ENCODE measurements at places on chromosomes 7 and 10.

- no peak for DNase-seq
Measured at GRCh38 chr10:110806335-110806734, 65.4 kb upstream of the PDCD4 start.

DNA sequence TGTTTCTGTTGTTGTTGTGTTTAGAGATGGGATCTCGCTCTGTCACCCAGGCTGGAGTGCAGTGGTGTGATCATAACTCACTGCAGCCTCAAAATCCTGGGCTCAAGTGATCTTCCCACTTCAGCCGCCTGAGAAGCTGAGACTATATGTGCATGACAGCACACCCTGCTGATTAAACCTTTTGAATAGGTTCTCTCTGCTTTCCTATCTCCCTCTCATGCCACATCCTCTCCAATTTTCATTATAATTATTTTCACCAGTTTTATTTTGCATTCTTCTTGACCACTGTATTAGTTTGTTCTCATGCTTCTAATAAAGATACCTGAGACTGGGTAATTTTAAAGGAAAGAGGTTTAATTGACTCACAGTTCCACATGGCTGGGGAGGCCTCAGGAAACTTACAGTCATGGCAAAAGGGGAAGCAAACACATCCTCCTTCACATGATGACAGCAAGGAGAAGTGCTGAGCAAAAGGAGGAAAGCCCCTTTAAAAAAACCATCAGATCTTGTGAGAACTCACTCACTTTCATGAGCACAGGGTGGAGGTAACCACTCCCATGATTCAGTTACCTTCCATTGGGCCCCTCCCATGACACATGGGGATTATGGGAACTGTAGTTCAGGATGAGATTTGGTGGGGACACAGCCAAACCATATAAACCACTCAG is 12.9 kb downstream of the AGK start:
- peak; percentile 10 for DNase-seq

GRCh38 chr10:61960396-61961120 is 59.1 kb downstream of the ARID5B start:
- no peak for DNase-seq

GRCh38 chr10:12579954-12580858 is 230.9 kb downstream of the CAMK1D start:
- DNase-seq = no peak

DNA sequence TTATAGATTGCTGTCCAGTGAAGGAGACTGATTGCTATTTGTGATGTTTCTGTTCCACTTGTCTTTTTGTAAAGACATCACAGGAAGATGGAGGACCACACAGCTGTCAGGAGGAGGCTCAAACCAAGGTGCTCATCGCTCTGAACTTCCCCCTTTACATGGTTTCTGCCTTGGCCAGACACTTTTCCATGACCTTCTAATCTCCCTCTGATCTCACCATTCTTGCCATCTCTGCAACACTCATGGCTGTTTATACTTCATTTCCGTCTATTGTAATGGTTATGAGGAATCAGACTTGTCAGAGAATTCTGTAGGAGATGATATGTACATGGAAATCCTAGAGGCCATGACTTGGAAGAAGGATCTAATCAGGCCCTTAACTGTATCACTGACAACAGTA is 1.7 kb upstream of the TAS2R5 start:
- DNase-seq = no peak

DNA sequence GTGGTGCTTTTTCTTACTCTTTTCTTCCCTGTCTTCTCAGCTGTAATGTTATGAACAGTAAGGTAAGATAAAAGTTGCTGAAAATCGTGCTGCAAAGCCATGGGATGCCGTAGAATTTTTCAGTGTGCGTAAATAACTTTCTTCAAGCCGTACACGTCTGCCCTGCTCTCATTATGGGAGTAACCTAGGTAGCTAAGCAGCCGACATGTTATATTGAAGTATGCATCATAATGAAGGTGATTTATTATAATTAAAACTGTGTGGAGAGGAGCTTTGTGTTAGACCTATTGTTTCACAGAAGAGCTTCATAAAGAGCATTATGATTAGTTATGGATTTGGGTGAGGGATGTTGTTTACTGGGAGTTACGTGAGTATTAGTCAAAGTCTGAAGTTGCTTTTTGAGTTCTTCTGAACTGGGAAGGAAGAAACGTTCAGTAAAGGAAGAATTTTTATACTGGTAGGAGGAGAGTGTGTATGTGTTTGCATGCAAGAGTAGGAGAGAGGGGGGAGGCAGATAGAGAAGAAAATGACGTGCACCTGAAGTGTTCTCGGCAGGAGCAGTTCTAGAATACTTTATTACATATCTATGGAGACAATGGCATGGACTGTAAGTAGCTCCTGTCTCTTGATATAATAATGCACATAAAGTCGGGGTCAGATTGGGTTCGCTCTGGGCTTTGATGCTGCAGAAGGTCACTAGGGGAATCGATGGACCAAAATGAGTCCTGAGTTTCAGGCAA is 56.3 kb downstream of the POU6F2 start:
- no peak for DNase-seq

- no peak for DNase-seq
Measured at GRCh38 chr7:13282377-13282980, 595.0 kb downstream of the ARL4A start.

GRCh38 chr10:102554531-102554930 is 50.8 kb downstream of the SUFU start:
- no peak for DNase-seq

GRCh38 chr10:121241337-121241736 is 356.9 kb downstream of the FGFR2 start:
- no peak for DNase-seq

DNA sequence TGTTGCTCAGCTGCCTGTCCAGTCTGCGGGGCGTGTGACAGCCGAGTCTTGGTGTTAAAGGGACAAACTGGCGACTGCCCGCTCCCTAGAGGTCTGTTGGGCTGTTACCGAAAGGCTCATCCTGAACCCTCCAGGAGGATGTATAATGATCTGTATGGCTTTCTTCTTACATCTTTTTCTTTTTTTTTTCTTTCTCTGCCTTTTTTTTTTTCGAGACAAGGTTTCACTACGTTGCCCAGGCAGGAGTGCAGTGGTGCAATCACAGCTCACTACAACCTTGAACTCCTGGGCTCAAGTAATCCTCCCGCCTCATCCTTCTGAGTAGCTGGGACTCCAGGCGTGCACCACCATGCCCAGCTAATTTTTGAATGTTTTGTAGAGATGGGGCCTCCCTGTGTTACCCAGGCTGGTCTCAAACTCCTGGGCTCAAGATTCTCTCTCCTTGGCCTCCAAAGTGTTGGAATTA is 857 bp downstream of the INTS15 start:
- no peak for DNase-seq

- no peak for DNase-seq
Measured at GRCh38 chr7:22356010-22356691, 803 bp downstream of the RAPGEF5 start.

DNA sequence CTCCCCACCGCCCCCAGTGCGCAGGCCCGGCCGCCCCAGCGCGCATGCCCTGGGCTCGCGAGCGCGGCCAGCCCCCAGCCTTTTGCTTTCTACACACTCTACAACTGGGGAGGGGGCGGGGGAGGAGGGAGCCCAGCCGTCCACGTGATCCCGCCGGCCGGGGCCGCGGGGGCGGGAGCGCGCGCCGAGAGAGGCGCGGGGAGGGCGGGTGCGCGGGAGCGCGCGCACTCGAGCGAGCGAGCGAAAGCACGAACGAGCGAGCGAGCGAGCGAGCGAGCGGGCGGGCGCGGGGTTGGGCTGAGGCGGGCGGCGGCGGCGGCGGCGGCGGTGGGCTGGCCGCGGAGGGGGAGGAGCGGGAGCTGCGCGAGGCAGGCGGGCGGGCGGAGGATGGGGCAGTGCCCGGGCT is at the start of gene AUTS2:
Gene AUTS2 (plus strand): TSS at position 395 of the 406 bp plus-strand sequence. CDS start 1,179 bp downstream, outside the sequence.
- DNase-seq = peak; percentile 78

GRCh38 chr10:133170092-133170491 is 10.1 kb downstream of the KNDC1 start:
- DNase-seq = no peak

DNA sequence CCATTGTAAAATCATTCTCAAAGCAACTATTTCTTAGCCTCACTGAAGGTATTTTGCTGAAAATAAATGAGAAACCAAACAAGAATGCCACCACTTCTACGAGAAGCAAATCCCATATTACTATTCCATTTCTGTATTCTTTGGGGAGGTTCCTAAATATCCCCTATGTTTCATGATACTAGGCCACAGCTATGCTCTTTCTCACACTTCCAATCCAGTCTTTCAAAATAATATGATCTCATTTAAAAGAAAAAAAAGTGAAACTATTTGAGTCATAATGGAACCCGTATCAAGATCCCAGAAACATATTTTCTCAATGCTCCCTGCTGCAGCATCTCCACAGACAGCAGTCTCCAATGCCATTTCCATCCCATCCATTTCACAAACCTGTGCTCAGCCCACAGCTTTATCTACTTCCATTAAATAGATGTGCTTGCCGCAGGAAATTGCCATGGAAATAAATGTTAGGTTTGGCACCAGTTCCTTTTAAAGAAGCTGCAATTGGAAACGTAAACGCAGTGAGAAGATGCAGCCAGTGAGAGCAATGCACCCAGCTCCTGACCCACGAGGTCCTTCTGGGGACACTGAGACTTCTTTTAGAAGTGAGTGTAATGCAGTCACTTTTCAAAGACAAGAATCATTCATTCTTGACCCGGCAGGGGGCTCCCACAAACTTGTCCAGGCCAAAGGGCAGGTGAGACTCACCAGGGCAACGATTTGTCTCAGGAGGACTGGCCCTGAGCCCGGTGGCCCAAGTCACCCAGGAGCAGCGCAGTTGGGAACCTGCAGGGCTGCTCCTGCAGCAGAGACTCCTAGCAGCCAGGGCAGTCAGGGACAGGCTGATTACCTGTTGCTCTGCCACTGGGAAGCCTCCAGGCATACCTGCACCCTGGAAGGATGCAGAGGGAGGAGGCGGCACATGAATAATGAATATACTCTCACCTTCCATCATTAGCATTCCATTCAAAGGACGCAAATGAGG is 99.6 kb downstream of the C10orf90 start:
- DNase-seq = no peak

DNA sequence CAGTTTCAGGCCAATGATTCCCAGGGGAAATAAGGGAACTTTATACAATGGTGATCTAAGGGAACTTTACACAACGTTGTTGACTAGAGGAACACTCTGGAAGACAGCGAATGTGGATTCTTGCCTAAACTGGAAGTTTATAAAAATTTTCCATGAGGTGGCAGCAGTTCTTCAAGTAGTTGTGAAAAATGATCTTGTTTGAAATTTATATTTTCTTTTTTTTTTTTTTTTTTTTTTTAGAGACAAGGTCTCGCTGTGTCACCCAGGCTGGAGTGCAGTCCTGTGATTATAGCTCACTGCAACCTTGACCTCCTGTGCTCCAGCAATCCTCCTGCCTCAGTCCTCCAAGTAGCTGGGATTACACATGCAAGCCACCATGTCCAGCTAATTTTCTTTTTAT is 32.1 kb upstream of the GTF2I start:
- DNase-seq = no peak

GRCh38 chr10:67790534-67791408 is 47.2 kb downstream of the DNAJC12 start:
- no peak for DNase-seq

DNA sequence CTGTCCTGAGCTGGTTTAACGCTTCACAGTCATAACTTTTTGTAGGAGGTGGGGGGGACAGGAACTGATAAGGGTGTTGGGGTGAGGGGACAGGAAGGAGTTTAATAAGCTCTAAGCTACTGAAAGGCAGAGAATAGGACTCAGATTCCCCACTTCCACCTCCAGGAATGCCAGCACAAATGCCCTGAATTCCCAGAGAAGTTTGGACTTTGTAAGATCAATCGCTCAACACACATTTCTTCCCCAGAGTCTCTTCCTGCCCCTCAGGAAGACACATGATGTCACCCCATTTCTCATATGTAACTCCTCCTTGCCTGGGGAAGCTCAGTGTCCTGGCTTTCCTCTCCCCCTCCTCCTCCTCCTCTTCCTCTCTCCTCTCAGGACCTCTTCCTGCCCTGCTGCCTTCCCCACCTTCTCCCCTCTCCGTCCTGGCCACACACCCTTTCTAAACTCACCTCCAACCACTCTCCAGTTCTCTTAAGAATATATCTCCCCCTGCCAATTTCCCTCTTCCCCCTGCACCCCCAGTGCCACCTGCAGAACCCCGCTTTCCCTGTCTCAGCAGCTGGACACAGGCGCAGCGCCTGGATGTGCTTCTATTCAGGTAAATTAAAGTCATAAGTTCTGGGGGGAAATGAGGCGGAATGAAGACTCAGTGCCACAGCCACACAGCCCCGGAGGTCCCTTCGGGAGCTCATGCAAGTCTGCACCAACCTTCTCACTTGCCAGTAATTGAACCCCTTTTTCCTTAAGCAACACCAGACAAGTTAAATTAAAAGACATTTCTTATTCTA is 5.3 kb upstream of the LOXL4 start:
- no peak for DNase-seq

DNA sequence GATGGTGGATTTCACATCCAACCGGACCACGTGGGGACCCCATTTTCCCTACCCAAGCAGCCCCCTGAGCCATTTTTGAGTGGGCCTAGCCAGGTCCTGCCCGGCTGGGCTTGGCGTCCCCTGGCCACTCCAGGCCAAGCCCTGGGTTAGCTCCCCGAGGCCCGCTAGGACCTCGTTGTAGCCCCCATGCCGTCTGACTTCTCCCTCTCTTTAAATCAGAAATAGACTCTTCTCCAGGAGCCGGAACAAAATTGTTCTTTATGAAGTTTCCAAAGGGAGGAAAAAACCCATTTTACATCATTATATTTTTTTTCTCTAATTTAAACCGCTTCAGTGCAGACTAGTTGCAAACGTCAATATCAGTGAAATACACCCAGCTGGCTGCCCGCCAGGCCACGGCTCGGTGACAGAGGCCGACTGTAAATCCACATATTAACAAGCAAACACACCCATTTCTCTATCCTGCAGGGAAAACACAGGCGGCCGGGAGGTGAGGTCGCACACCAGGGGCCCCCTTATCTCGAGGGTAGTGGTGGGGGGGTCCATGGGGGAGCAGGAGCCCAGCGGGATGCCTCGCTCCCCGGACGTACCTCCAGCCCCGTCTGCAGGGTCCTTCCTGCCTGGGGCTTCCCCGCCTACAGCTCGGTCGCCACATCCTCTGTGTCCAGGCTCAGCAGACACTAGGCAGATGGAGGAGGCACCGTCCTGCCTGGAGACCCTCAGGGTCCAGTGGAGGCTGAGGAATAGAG is 72.7 kb downstream of the ELFN1 start:
- peak; percentile 24 for DNase-seq

DNA sequence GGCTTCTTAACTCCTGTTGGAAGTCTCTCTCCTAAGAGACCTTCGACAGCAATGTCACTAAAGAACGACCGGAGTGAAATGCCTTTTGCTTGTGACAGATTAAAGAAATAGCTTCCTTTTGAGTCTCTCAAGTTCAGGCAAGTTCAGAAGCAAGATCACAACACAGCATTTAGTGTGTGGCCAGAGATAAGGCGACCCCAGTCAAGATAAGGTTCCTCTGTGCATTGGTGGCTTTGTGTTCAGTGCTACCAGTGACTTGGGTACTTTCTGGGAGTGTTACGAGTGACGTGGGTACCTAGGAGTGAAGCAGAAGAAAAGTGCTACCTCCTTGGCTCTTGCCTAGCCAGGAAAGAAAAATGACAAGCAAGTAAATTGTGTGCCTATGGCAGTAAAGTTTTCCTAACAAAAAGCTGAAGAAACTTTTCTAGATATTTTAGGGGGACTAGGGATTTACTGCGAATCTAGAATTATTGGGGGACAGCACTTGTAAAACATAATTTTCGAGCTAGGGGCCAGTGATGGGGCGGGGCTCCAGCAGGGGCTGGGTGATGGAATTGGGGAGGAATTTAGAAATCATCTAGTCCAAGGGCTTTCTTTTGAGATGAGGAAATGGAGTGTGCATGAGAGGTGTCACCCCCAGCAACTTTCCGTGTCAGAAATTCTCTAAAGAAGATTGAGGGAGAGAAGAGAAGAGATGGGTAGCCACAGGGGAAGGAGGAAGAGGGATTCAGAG is 191.9 kb upstream of the LYZL2 start:
- DNase-seq = no peak

All from CD4-positive, alpha-beta T cell treated with Interferon gamma for 1 hour (primary cell).